ENCODE measurements at places on chromosomes 4 and X.

DNA sequence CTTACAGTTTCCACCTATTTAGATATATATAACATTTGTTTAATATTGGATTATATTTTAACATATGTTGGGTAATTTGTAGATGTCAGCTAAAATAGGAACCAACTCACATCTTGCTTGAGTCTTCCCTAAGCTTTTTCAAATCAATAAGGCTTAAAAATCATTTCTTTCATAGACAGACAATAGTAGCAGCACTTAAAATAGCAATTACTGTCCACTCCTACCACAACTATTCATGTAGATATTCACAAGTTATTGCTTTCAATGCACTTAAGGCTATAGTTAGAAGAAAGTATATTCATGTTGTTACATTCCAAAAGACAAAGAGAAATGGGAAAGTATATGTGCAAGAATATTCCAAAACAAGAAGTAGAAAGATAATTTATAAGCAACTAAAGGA lies 71.2 kb downstream of the YIPF7 start:
- DNase-seq: no peak

GRCh38 chr4:7070729-7071511 lies 3.1 kb upstream of the GRPEL1 start:
- peak; percentile 81 for DNase-seq

DNA sequence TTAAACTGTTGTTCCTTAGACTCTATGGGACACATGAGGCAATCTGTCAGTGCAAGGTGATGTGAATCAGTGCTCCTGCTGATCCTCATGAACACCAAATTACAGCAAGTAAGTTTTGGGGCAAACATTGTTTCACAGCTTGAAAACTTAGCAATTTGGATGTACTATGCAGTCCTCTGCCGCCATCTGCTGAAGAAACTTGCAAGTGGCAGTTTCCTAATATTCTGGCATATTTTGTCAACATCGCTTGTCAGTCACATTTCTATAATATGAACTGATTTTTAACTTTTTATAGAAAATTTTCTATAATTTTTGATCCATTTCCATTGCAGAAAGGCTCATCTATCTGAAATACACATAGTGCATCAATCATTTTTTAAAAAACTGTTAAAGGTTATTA lies 56.3 kb downstream of the ZAR1 start:
- peak; percentile 4 for DNase-seq

DNA sequence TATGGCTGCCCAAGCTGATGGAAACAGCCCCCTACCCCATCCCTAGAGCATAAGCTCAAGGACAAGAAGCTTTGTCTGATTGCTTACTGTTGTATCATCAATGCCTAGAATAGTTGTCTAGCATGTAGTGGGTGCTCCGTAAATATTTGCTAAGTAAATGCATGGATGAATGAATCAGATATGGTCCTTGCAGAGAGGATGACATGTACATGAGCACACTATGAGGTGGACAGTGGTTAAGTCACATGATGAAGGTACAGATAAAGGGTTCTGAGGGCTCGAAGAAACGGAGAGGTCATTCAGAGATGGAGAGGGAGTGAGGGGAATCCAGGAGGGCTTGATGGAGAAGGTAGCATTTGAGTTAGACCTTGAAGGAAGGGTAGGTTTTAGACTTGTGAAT lies 214.2 kb downstream of the RBMX2 start:
- no peak for DNase-seq

DNA sequence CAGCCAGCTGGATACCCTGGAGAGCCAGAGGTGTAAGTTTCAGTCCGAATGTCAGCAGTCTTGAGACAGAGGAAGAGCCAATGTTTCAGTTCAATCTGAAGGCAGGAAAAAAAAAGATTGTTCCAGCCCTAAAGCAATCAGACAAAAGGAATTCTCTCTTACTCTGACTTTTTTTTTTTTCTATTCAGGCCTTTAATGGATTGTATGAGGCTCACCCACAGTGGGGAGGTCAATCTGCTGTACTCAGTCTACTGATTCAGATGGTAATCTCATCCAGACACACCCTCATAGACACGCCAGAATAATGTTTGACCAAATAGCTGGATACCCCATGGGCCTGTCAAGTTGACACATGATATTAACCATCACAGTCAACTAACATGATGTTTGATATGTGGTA lies 51.9 kb downstream of the TEX13A start:
- no peak for DNase-seq

DNA sequence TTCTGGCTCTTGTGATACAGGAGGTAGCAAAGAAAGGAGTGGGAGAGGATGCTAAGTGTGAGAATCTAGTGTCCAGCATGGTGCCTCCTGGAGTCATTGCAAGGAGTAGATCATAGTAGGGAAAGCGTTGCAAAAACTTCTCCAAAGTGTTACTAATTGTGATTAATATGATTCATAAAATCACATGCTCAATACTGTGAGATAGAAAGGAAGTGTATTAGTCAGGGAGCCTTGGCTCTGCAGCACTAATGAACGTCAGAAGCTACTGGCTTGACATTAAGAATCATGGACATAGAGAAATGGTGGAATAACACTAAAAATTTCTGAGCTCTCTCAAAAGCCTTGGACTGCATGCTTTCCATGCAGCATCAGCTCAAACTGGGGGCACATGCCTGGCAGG lies 299.1 kb downstream of the EVC2 start:
- DNase-seq: no peak

DNA sequence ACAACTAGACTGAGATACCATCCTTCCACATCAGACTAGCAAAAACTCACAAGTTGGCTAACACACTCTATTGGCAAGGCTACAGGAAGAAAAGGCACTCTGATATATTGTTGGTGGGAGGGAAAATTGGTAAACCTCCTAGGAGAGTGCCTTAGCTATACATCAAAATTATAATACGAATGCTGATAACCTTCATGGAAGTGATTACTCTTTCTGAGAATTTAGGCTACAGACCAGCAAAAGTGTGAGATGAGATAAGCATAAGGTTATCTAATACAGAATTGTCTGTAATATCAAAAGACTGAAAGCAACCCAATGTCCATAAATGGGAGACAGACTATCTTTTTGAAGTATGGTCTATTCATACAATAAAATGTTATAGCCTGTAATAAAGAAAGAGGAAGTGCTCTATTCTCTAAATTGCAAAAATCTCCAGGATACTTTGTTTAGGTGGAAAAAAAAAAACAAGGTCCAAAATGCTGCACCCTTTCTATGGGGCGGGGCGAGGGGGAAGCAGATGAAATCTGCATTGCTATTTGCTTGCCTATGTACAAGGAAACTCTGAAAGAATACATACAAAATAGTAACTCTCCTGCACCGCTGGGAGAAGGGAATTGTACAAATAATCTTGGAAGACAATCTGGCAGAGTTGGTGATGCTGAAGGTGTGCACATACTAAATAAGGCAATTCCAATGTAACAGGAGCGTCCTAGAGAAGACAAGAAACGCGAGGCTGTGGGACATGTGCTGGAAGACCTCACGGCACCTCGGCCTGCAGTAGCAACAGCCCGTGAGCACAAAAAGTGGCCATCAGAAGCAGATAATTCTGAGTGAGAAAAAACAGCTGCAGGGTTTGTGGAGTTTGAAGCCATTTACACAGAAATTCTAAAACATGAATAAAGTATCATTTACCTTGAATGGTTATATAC lies 109.7 kb downstream of the AFAP1 start:
- no peak for DNase-seq

DNA sequence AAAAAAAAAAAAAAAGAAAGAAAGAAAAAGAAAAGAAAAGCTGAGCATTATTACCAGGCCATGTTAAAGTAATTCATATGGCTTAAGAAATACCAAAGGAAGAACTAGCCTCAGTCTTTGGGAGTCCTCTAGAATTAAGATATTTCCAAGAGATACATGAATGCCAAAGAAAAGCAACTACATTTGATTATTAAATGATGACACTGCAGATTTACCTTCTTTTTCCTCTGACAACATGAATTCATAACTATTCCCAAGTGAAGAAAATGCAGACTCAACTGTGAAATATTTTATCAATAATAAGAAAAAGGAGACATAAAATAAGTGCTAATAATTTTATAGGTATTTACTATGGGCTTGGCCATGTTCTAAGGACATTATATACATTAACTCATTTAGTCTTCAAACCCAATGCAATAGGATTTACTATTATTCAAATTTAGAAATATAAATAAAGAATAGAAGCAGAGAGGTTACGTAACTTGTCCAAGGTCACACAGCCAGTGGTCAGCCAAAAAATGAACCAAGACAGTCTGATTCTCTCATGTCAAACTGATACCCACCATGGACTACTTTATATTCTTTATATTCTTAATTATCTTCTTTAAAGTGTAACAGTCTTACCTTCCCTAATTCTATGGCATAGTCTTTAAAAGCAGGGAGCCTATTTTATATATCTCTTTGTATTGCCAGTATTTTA lies 6.9 kb downstream of the SH3D19 start:
- no peak for DNase-seq

DNA sequence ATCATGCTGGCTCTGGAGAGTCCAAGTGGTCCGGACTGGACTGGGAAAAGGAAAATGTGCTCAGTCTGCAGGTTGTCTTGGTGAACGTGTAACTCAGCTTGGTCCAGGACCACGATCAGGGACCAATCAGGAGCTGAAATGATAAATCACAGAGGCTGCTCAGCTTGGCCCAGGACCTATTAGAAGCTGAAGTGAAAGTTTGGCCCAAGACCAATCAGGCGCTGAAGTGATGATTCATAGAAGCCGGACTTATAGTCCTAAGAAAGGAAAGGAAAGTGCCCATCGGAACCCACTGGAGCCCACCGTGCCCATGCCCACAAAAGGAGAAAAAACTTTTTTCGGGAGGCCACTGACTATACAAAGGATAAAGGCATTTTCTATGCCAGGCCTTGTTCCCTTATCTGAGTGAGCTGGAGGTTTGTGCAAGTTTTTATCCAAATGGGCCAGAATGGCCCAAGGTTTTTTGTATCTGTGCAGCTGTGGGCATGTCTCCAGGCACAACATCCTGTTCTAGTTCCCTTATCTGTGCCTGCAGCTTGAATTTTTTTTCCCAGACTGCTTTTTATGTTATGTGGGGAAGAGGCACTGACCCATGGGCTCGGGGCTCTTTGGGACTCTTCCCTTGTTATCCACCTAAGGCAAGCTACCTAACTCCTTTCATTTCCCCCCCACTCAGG lies 194.4 kb downstream of the FAM133A start:
- no peak for DNase-seq

GRCh38 chr4:40258627-40259026 lies 61.8 kb downstream of the RHOH start:
- DNase-seq: no peak

DNA sequence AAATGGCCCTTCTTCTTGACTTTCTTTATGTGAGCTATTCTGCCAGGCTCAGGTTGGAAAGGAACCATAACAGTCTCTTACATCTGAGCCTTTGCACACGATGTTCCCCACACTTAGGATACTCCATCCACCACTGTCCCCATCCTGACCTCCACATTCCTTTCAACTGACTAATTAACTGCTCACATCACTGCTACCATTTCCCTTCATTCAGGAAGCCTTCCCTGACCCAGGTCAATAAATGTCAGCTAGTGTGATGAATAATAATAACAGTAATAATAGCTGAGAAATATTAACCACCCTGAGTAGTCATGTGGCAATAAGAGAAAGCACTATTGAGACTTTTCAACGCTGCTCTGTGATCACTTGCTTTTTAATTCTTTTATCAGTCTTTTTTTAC lies 291.7 kb downstream of the KCNIP4 start:
- DNase-seq: no peak

GRCh38 chr4:123255971-123256370 lies 140.6 kb upstream of the SPRY1 start:
- no peak for DNase-seq

- DNase-seq: no peak
Measured at GRCh38 chr4:101307899-101308298, 39.4 kb downstream of the PPP3CA start.

DNA sequence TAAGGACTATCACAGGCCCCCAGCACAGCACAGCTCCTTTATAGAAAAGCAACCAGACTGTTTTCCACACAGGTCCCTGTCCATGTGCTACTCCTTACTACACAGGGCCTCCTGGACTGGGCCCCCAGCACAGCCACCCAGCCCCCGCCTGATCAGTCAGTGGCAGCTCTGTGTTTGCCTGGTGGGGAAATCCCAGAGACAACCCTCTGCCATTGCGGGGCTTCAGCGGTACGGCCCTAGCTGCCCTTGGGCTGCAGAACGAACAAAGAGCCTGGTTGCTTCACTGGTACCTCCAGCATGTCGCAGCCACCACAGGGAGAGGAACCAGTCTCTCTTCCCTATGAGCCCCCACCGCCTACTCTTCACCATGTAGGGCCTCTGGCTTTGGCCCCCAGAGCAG lies 30.7 kb downstream of the CBR4 start:
- no peak for DNase-seq

- DNase-seq: no peak
Measured at GRCh38 chr4:72084587-72085011, 52.8 kb downstream of the NPFFR2 start.

DNA sequence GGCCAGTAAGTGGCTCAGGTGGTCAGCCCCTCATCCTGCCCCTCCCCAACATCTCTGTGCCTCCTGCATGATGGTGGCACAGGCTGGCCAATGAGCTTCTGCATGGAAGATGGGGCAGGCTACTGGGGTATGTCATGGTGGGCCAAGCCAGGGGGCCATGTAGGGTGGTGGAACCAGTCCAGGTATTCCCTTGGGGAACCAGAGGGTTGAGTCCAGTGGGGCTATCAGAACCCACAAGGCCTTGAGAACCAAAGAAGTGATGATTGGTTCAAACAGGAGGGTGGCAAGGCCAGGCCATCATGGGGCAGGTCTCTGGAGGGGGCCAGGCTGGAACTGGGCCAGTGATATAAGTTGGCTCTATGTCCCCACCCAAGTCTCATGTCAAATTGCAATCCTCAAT lies 18.8 kb upstream of the PPP2R2C start:
- no peak for DNase-seq

GRCh38 chr4:173370130-173370476 lies 651 bp upstream of the SAP30 start:
- DNase-seq: no peak

GRCh38 chr4:93139118-93139517 lies 689.4 kb upstream of the ATOH1 start:
- DNase-seq: no peak

Measured in CD4-positive, alpha-beta T cell (primary cell).